ENCODE measurements at places on chromosomes 2 and 18. TPM values are rescaled to one million over a fixed set of nuclear protein-coding genes. Genes with fewer than 3 reads are reported as not detected.

Gene ITPRID2
- 140 TPM for total RNA-seq

- DNase-seq: peak; percentile 43
Observed at GRCh38 chr18:24954341-24954740, 397.6 kb downstream of the ZNF521 start.

DNA sequence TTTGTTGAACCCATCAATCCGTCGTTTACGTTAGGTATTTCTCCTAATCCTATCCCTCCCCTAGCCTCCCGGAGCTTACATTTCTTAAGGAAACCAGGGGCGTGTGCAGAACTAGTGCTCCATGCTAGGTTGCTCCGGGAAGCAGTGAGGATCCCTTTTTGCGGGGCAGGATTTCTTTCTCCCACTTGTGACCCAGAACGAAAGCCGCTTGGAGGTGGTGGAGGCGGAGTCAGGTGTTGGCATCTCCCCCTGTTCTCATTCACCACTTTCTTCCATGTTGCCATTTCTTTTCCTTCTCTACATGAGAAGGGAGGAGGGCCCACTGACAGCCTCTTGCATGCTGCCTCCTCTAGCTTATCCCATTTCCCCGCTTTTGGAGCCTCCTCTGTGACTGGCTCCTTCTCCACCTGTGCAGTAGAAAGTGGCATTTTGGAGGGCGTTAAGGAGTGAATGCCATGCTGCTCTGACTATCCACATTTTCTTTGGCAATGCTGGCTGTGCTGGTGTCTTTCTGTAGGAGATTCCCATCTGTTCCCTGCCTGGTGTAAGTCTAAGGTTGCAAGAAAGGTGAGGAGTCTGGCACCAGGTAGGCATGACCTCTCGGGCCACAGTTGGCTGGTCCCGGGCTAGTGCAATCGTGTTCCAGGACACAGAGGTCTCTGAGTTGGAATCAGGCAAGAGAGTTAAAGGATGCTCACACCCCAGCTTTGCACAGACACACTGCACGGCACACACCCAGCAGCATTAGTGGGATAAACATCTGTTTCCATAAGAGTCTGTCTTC, 89.5 kb downstream of the ACKR3 start:
- DNase-seq: no peak

DNA sequence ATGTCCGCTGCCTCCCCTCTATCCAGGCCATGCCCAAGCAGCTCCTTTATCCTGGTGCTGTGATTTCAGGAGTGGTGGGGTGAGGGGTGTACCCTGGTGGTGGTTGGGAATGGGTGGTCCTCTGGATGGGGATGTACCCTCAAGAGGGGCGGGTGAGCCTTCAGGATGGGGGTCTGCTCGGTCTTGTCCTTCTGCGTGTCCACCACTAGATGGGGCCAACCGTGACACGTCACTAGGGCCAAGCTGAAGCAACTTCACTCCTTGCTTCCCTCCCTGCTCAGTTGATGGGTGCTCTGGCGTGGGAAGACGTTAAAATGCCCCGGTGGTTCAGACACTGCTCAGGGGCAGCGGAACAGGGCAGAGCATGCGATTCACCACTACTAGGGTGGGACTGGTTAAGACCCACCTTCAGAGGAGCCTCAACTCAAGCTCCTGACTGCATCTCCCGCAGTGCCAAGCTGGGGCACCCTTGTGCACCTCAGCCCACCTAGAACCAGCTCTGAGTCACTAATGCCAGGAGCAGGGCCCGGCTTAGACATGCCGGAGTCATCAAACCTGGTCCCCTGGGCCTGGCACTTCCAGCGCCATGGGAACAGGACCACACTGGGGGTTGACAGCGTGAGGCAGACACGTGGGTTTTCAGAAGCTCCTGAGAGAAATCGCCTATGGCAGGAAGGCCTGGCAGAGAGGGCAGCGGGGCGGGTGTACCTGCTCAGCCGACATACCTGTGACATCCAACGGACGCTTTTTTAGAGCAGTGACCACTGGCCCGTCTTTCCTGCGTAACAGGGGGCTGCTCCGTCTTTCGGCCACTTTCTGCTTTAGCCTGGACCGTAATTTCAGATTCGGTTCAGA, 256.7 kb downstream of the HDAC4 start:
- no peak for DNase-seq

DNA sequence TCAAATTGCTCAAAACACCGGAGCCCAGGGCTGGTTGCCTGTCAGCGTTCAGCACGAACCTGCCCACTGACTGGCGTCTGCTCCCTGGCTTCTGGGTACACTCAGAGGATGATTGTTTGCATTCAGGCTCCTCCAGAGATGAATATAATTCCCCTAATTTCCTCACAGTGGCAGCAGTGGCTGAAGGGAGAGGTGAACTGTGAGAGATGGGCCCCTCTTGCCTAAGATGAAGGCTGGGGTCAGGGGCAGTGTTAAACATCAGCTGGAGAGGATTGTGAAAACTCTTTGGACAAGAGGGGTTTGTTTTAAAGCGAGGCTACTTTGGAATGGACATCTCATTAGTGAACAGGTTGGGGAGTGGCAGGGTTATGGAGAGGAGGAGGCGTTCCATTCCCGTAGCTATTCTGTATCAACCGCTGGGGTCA, 31.0 kb downstream of the TCF7L1 start:
- no peak for DNase-seq

GRCh38 chr2:46610021-46610420, 130.7 kb downstream of the TMEM247 start:
- no peak for DNase-seq

- no peak for DNase-seq
Observed at GRCh38 chr2:171419333-171419732, 14.5 kb downstream of the METTL8 start.

DNA sequence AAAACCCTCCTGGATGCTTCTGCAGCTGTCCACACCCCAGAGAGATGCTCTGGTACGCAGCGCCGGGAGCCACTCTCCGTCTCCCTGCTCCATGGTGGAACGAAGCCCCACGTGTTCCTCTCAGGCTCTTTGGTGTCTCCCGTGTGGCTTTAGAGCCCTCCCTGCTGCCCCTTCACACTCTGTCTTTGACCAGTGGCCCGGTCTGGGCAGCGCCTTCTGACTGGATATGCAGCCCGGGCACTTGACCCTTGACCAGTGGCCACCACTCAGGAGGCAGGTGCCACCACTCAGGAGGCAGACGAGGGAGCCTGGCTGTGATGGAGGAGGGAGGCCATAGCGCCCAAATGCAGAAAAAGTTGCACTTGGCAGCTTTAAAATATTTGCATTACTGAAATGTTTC, 214.5 kb upstream of the SALL3 start:
- no peak for DNase-seq

DNA sequence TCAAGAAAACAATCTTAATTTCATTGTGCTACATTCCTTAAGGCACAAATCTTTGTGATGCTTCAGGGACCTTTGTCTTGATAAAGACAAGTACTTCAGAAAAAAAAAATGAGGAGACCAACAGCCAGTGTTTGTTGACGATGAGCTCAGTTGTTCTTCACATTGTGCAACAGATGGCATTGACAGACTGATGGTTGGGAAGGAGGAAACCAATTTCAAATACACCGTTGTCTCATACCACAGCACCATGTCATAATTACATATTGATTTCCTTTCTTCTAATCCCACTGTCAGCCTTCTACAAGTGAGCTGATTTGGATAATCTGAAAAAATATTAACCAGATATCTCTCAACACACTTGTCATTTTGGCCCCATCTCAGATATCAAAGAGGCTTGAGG, 53.7 kb upstream of the GRB14 start:
- DNase-seq: no peak

All from uterus (tissue), 4 donors.